ENCODE measurements at places on chromosomes 3 and 15.
A peak's percentile ranks its signal among the peaks of the same experiment; 100 is the strongest.

- H3K36me3 ChIP-seq, result no peaks in the 10 kb centered on the region
- H3K27me3 ChIP-seq, result no peaks in the 10 kb centered on the region
- no peaks in the 10 kb centered on the region for H3K4me1 ChIP-seq
- H3K27ac ChIP-seq, result peak overlapping the region; percentile 7
- DNase-seq, result peak; percentile 59
- H3K4me3 ChIP-seq, result no peak overlapping the region
These were observed 158.6 kb upstream of the NR2E3 start for GRCh38 chr15:71651750-71652186.

- H3K4me3 ChIP-seq, result no peak overlapping the region
- no peak for DNase-seq
- H3K27ac ChIP-seq, result no peak overlapping the region
- H3K27me3 ChIP-seq, result no peaks in the 10 kb centered on the region
- no peaks in the 10 kb centered on the region for H3K36me3 ChIP-seq
These were observed 53.4 kb upstream of the LRIG1 start for GRCh38 chr3:66554178-66554577.

DNA sequence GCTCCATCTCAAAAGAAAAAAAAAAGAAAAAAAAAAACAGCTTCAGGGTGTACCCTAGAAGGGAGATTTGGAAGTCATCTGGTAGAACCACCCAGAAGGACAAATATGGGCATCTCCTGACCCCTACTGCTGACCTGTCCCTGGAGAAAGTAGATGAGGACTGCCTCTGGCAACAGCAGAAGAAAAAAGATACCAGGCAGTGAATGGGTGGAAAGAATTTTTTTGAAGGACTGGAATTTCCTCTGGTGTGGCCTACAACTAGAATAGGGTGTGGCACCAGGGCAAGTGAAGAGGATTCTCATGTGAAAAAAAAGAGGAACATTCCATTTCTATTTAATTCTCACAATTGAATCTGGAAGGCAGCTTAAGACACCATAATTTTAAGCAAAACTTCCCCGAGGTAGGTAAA lies 3.1 kb downstream of the ANXA2 start:
- no peak for DNase-seq
- no peaks in the 10 kb centered on the region for H3K36me3 ChIP-seq
- peak overlapping the region; percentile 93 for H3K27ac ChIP-seq
- no peak overlapping the region for H3K4me3 ChIP-seq

DNA sequence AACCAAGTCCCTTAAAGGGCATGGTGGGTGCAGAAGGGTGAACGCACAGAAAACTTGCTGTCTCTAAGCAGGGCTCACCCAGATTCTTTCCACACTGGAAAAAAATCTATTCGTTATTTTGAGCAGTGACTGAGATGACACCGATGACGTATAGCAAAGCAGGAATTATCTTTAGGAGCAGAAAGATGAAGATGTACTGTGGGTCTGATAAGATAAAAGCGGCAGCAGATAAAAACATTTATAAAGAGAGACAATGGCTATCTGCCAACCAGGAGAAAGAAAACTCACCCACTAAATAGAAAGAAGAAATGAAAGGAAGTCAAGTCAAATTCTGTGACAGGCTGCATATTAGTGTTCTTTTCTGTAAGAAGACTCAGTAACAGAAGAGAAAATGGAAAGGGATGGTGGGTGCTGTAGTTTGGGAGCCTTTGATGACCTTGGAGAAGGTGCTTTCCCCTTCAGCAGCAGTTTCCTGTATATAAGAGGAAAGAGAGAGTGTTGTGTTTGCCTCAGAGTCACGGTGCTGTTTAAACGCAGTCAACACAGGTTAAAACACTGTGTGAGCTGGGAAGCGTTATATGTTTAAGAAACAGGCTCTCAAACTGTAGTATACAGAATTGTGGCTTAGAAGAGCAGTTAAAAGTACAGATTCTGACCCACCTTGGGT lies 111.6 kb downstream of the AQP9 start:
- peaks cover 6% of the 10 kb centered on the region for H3K4me1 ChIP-seq
- DNase-seq, result no peak
- H3K27me3 ChIP-seq, result no peaks in the 10 kb centered on the region
- H3K27ac ChIP-seq, result peak overlapping the region; percentile 75
- H3K36me3 ChIP-seq, result no peaks in the 10 kb centered on the region

GRCh38 chr15:92707880-92708551 lies 52.4 kb upstream of the FAM174B start:
- no peak for DNase-seq
- no peak overlapping the region for H3K4me3 ChIP-seq
- H3K36me3 ChIP-seq, result no peaks in the 10 kb centered on the region
- no peaks in the 10 kb centered on the region for H3K4me1 ChIP-seq

DNA sequence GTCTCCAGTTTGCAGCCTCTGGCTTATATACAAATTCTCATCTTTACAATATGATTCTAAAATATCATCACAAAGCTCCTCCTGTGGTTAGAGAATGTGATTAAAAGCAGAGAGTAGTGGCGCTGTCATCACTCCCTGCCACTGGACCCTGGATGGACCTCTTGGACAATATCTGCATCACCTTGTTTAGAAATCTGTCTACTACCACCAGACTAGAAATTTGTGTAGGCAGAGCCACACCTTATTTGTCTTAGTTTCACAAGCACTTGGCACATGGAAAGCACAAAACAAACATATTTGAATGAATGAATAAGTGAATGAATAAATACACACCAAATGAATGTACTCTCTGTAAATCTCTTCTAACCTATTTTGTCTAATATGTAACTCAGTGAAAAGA lies 68.1 kb downstream of the IMPG2 start:
- DNase-seq, result no peak
- no peaks in the 10 kb centered on the region for H3K36me3 ChIP-seq
- H3K27me3 ChIP-seq, result no peaks in the 10 kb centered on the region
- H3K4me1 ChIP-seq, result no peaks in the 10 kb centered on the region
- H3K27ac ChIP-seq, result no peak overlapping the region

DNA sequence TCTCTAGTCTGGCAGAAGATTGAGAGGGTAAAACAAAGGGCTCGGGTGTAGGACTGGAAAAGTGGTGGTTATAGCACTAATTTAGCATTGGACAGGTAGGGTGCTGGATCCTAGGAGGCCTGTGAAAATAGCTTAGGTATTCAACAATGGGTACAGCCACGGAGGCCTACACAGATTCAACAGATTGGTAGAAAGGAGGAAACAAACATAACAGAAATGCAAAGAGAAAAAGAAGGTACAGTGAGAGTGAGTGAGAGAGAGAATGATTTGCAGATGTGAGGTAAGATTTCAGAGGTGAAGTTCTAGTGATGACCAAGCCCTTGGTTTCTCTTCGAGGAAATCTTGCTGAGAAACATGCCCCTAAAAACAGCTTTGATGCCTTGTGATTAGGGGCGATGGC lies 37.9 kb downstream of the ADIPOQ start:
- no peaks in the 10 kb centered on the region for H3K4me1 ChIP-seq
- no peak overlapping the region for H3K4me3 ChIP-seq
- H3K36me3 ChIP-seq, result no peaks in the 10 kb centered on the region

- no peak overlapping the region for H3K27ac ChIP-seq
- H3K36me3 ChIP-seq, result no peaks in the 10 kb centered on the region
- no peak overlapping the region for H3K4me3 ChIP-seq
- H3K27me3 ChIP-seq, result no peaks in the 10 kb centered on the region
- DNase-seq, result no peak
These were observed 34.7 kb downstream of the RPL22L1 start for GRCh38 chr3:170835336-170835735.

DNA sequence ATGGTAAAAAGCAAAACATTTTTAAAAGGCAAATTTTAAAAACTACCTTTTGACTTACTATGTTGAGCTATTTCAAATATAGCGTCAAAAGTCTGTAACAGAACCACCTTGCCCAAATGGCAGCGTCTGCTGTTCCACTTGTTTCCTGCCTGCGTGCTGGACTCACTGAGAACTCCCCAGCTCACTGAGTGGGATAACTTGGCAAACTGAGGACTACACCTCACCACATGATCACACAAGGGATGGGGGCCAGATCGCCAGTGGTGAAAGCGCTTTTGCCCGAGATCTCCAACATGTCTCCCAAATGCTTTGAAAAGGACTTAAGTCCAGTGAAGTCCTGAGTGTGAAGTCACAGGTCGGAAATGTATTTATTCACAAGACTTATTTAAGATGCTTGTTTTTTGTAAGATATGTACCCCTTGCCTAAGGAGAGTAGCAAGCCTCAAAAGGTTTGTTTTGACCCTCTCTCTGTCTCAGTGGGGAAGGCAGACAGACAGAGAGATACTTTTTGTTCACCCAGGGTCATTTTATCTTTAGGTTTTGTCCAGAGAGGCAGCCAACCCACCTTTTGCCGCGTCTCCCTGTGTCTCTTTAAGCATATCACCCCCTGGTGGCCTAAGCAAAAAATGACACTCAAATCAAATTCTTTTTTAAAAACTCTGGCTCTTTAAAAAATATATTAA lies 192.6 kb downstream of the PDZRN3 start:
- H3K4me1 ChIP-seq, result peaks cover 3% of the 10 kb centered on the region
- no peak overlapping the region for H3K4me3 ChIP-seq
- no peaks in the 10 kb centered on the region for H3K36me3 ChIP-seq
- no peak for DNase-seq

GRCh38 chr3:193190146-193190786 lies 50.8 kb upstream of the PLAAT1 start:
- DNase-seq, result no peak
- no peaks in the 10 kb centered on the region for H3K4me1 ChIP-seq
- no peak overlapping the region for H3K27ac ChIP-seq
- peaks cover under 1% of the 10 kb centered on the region for H3K27me3 ChIP-seq

GRCh38 chr3:125478326-125478725 lies 41.7 kb downstream of the SNX4 start:
- no peak overlapping the region for H3K4me3 ChIP-seq
- no peaks in the 10 kb centered on the region for H3K27me3 ChIP-seq
- no peaks in the 10 kb centered on the region for H3K36me3 ChIP-seq
- H3K4me1 ChIP-seq, result no peaks in the 10 kb centered on the region
- H3K27ac ChIP-seq, result no peak overlapping the region

DNA sequence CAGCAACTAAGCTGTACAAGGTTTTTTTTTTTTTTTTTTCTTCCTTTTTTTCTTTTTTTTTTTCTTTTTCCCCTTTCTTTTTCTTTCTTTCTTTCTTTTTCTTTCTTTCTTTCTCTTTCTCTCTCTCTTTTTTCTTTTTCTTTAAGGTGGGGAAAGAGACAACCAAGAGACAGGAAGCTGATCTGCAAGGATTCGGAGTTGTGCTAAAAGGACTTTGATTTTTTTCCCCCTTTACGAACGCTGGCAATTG lies 148 bp downstream of the RBMS3 start:
- H3K27me3 ChIP-seq, result no peaks in the 10 kb centered on the region
- H3K36me3 ChIP-seq, result no peaks in the 10 kb centered on the region
- H3K4me3 ChIP-seq, result peak overlapping the region; percentile 42

- no peaks in the 10 kb centered on the region for H3K27me3 ChIP-seq
- H3K27ac ChIP-seq, result no peak overlapping the region
- no peaks in the 10 kb centered on the region for H3K4me1 ChIP-seq
- no peak for DNase-seq
These were observed 41.9 kb downstream of the GPR160 start for GRCh38 chr3:170079536-170080165.

DNA sequence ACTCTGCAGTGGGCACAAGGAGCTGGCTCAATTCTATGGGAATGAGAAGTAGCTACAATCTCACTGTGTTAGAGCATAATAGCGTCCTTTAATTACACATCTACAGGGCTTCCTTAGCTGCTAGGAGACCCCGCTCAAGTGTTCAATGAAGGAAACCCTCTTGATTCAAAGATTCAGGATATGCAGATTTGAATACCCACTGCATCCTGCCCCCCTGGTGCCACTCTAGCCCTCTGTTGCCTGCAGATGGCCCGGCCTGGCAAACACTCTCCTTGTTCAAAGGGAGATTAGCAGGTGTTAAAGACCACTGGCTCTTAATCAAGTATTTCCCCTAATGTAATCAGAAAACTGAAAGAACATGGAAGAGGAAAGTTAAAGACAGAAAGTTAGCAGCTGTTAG lies 356.6 kb downstream of the VGLL3 start:
- DNase-seq, result no peak
- no peaks in the 10 kb centered on the region for H3K36me3 ChIP-seq
- no peak overlapping the region for H3K27ac ChIP-seq
- no peaks in the 10 kb centered on the region for H3K4me1 ChIP-seq

- no peak for DNase-seq
- H3K4me1 ChIP-seq, result no peaks in the 10 kb centered on the region
- no peaks in the 10 kb centered on the region for H3K27me3 ChIP-seq
These were observed 56.1 kb downstream of the CRTC3 start for GRCh38 chr15:90585863-90586262.

GRCh38 chr3:167710552-167710951 lies 24.1 kb downstream of the PDCD10 start:
- DNase-seq, result no peak
- no peak overlapping the region for H3K27ac ChIP-seq
- no peak overlapping the region for H3K4me3 ChIP-seq
- H3K4me1 ChIP-seq, result no peaks in the 10 kb centered on the region
- no peaks in the 10 kb centered on the region for H3K36me3 ChIP-seq

DNA sequence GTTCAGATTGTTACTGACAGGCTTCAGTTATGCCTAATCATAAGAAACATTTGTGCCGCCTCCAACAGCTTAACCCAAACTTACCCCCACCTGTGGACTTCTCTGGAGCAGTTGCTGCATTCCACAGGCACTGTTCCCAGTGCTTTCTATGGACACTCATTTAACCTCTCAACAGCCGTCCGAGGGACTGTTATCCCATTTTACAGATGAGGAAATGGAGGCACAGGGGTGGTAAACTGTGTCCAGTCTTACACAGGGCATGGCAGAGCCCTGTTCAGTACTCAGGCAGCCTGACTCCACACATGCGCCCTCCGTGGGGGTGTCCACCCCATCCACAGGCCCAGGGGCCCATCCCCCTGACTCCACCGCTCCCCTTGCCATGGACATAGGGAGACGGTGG lies 14.3 kb upstream of the TGM5 start:
- H3K36me3 ChIP-seq, result no peaks in the 10 kb centered on the region
- no peak overlapping the region for H3K4me3 ChIP-seq
- H3K27ac ChIP-seq, result no peak overlapping the region
- no peak for DNase-seq
- no peaks in the 10 kb centered on the region for H3K27me3 ChIP-seq

- no peak overlapping the region for H3K27ac ChIP-seq
- H3K36me3 ChIP-seq, result no peaks in the 10 kb centered on the region
- H3K4me1 ChIP-seq, result no peaks in the 10 kb centered on the region
- DNase-seq, result no peak
- H3K4me3 ChIP-seq, result no peak overlapping the region
These were observed 57.6 kb downstream of the ADAMTS17 start for GRCh38 chr15:100284191-100284590.

- no peak overlapping the region for H3K4me3 ChIP-seq
- no peaks in the 10 kb centered on the region for H3K4me1 ChIP-seq
- H3K36me3 ChIP-seq, result no peaks in the 10 kb centered on the region
- DNase-seq, result no peak
- H3K27me3 ChIP-seq, result no peaks in the 10 kb centered on the region
These were observed 365.0 kb downstream of the LPP start for GRCh38 chr3:188518835-188519452.

GRCh38 chr15:40744815-40745152 lies 10.3 kb downstream of the RMDN3 start:
- no peaks in the 10 kb centered on the region for H3K4me1 ChIP-seq
- no peak for DNase-seq
- peaks cover 6% of the 10 kb centered on the region for H3K36me3 ChIP-seq
- no peak overlapping the region for H3K27ac ChIP-seq
- no peaks in the 10 kb centered on the region for H3K27me3 ChIP-seq
